ENCODE measurements at places on chromosomes 11 and 22. TPM values are rescaled to one million over a fixed set of nuclear protein-coding genes. Genes with fewer than 3 reads are reported as not detected.

DNA sequence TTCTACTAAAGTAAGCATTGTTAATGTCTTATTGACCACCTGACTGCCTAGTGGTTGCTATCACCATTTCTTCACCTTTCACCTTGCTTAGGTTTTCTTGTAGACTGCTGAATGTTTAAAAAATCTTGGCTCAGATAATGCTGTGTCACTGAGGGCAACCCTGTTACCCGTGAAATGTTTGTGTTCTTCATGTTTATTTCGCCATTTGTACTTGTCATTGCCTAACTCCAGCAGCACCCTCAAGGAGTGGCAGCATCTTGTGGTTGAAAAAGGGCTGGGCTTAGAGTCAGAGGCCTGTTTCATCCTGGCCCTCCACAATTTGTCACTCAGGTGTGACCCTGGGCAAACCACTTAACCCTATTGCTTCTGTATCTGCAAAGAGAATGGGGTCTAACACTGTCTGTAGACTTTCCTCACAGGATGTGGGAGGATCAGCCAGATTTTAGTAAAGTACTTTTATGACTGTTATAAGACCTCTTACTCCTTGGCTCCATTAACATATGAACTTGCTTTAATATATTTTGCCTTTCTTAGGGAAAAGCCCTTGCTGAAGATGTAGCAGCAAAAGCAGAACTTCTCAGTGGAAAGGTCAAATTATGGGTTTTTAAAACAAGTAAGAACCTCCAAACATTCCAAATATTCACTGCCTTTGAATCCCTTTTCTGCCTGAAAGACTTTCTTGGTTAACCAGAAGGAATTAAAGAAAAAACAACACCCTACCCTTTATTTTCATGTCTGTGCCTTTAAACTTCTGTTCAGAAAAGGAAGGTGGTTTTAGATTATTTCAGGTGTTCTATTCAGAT is 154.5 kb upstream of the C11orf87 start:
- DNase-seq = no peak

DNA sequence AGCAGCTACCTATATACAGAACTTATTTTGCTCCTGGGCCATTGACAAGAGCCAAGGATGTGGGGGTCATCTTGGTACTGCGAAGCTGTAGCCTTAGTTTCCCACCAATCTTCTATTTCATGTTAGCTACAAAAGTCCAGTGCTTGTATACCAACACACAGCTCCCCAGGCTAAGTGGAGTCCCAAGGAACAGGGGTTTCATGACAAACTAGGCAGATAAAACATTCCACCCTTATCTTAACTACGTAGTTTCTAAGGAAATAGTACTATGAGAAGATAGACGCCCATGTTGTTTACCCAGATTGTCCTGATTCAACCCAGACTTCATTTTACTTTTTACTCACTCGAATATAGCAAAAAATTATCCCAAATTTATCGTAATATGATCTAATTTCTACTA is 218.5 kb downstream of the DYNC2H1 start:
- DNase-seq = no peak

DNA sequence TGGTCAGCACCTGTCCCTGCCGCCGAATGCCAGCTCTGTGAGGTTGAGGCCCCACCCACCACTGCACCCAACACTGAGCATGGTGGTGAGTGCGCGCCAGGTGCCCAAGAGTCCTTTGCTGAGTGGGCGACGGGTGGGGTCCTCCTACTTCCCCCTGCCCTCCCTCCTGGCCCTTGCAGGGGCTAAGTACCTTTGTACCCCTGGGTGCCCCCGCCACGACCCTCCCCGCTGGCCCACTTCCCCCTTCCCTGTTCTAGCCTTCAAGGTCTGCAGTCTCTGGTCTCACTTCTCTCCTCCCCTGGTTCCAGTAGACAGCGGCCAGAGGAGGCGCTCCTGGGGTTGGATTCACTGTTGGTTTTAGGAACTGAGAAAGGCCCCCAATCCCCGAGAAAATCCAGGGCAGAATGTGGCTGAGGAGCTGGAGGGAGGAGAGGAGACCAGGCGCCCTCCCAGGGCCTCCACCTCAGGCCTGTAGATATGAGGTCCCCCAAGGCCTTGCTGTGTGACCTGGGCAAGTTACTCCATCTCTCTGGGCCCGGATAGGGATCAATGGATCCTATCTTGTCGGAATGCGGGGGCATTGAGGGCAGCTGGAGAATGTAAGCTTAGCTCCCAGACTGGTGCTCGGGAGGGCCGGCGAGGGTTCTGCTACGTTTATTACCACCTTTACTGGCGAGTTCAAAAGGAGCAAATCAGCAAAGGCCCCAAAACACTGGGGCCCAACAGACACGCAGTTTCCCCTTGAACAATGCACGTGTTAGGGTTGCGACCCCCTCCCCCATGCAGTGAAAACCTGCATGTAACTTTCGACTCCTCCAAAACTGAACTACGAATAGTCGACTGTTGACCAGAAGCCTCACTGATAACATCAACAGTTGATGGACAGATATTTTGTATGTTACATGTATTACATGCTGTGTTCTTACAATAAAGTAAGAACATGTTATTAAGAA is 31.9 kb upstream of the SMIM38 start:
- DNase-seq = no peak

DNA sequence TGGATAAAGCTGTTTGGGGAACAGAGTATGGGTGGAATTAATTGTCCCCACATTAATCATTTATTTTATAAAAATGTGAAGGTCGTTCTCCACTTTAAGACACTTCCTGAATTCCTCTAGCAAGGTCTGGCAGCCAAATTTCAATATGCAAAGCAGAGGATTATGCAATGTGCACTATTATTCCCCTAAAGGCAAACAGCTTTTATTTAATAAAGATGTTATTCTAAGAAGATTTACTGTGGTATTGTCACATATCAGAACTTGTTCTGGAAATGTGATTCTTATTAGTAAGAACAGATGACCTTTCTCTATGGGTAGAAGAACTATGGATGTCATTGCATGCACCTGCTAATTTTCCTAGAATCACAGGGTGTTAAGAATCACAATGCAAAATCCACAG is 1128.8 kb upstream of the CCDC90B start:
- DNase-seq = no peak

Gene CRYAB
- polyA plus RNA-seq = 33.0 TPM

DNA sequence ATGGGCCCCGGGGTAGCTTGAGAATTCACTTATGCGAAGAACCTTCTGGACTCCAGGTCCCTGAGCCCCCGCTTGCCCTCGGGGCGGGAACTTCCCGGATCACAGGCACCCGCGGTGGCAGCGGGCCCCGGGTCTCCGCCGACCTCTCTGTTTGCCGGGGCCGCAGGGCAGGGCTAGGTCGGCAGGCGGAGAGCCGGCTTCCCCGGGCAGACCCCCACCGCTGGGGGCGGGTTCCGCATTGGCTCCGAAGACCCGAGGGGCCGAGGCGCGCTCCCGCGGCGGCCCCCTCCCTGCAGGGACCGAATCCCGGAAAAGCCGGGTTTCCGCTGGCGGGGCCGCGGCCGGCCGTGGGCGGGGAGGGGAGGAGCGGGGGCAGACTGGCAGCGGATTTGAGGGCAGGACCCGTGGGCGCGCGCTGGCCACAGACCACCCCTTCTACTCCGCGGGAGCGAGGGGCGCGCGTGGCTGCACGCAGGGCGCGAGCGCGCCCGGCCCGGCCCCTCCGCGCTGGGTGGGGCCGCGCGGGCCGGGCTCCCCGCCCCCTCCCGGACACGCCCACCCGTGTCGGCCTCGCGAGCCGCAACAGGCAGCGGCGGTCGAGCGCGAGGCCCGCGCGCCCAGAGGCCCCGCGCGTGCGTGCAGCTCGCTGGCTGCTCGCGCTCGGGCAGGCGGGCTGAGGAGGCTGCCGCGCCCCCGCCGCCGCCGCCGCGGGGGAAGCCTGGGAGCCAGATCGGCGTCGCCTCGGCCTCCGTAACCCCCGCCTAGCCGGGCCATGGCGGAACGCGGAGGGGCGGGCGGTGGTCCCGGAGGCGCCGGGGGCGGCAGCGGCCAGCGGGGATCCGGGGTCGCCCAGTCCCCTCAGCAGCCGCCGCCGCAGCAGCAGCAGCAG is at the start of gene PACS1:
Gene PACS1, plus strand, starts transcription at position 558 of the 889 bp plus-strand sequence. Its CDS starts 215 bp downstream, at position 773.
- peak; percentile 70 for DNase-seq

- DNase-seq = no peak
Observed at GRCh38 chr11:643366-643765, 6.3 kb downstream of the DRD4 start.

DNA sequence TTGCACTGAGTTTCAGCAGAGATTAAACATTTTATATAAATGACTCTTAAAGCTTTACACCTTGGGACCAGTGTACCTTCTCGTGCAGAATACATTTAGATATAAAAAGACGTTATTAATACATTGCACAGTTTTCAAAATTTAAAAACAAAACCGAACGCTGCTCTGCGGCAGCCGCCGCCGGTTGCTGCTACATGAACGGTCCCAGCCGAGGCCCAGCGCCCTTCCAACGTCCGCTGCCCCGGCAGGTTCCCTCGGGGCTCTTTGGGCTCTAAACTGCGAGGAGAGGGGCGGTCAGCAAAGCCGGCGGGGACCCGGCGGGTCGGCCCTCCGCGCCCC is 2.0 kb downstream of the CDKN1C start:
- no peak for DNase-seq

GRCh38 chr22:24175160-24175808 is 6.0 kb upstream of the SUSD2 start:
- DNase-seq = peak; percentile 55

- DNase-seq = no peak
Observed at GRCh38 chr11:109510316-109510715, 88.3 kb downstream of the C11orf87 start.

Gene KRTAP5-9
- 0.50 TPM for polyA plus RNA-seq

DNA sequence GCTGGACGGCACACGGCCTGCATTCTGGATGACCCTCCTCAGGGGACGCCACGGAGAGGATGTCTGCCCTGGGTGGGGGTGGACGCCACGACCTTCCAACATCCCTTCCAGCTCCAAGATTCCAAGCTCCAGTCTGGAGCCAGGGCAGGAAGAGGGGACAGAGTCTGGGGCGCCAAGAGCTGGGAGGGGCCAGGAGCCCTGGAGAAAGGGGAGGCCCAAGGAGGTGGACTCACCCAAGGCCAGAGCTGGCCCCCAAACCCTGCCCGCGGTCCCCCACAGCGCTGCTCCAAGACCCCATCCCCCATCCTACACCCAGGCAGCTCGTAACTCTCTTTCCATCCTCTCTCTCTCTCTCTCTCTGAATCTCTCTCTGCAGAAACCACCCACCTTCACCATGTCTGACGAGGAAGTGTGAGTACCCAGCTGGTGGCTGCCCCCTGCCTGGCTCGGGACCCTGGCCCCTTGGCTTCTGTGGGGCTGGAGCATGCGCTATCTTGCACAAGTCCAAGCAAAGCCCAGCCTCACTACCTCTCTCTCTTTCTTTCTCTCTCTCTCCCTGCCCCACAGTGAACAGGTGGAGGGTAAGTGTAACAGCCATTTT is 3.1 kb downstream of the TNNT3 start:
- no peak for DNase-seq

DNA sequence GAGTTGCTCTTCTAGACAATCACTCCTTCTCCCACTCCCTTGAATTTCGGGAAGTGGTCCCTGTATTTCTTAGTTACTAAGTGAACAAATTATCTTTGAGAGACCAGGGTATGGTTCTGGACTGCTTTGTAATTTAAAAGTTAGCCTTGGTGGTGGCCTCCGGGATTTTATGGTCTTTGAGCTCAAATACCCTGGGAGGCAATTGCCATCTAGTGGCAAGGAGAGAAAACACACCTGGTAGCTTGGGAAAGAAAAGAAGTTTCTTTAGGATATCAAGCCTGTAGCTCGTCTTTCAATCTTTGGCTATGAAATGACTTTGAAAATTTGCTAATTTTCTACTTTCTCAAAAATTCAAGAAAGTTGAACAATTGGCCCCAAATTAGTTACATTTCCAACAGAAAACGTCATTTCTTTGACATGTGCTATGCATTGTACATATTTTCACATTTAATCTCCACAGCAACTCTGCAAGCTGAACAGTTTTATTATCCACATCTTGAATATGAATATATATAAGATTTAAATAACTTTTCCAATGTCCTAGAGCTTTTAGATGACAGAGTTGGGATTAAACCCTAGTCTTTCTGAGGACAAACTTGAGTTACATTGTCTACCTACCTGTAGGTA is 39.1 kb downstream of the MMP27 start:
- peak; percentile 26 for DNase-seq

DNA sequence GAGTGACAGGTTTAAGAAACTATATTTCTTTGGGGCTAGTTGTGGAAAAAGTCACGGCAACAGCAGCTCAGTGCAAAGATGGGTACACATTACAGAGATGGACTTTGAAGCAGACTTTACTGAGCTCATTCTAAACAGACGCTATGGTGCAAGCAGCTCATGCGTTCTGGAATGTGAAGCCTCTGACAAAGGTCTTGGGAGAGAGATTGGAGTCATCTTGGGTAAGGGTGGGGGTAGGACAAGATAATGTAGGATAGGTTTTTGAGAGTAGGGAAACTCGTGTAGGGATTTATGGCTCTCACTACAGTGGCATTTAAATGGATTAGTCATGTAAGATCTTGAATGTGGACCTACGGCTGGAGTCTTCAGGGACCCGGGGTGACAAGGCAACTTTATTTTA is 36.2 kb upstream of the CLMP start:
- no peak for DNase-seq

Gene ZNF280B
- 3.3 TPM for polyA plus RNA-seq

Measured in right lung (tissue), 10 donors.